NCI-H524 (cell line): ENCODE measurements at places on chromosomes 6 and 20.

DNA sequence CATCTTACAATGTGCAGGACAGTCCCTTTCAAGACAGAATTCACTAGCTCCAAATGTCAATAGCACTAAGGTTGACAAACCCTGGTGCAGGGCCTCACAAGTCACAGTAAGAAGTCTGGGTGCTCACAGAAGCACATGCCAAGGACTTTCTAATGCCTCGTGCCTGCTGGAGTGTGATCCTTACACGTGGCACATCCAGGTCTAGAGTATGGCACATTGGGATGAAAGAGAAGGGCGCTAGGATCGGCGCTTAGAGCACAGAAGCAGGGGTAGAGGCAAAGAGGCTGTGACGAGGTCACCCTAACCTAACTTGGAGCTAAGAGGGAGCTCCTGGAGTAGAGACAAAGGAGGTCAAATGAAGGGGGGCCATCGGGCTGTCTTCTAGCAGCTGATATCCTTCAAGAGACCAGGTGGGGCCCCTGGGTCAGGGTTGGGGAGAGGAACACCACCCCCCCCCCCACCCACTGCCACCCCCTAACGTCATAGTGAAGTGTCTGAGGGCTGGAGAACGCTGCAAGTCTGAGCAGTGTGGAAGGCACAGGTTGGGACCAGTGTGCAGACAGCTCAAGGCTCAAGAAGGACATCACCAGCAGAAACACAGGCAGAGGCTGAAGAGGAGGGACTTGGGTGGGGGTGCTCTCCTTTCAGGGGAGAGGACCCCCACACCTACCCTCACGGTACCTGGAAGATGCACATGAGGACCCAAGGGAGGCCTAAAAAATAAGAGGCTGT, 97.8 kb upstream of the MRPS10 start:
- no peak for DNase-seq

DNA sequence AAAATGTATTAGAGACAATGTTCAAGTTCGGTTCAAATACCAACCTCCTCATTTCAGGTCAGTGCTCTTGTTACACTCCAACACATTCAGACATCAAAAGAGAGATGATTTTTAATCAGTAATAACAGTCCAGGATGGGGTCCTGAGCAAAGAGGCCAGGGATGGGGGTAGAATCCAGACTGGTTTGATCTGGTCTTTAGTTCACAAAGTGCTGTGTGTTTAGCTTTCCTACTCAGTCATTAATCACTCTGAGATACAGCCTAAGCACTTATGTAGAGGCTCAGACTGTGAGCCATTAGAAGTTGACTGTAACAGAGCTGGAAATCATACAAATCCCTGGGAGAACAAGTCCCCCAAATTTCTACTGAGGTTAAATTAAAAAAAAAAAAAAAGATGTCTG, 241.6 kb downstream of the PTPRK start:
- no peak for DNase-seq

DNA sequence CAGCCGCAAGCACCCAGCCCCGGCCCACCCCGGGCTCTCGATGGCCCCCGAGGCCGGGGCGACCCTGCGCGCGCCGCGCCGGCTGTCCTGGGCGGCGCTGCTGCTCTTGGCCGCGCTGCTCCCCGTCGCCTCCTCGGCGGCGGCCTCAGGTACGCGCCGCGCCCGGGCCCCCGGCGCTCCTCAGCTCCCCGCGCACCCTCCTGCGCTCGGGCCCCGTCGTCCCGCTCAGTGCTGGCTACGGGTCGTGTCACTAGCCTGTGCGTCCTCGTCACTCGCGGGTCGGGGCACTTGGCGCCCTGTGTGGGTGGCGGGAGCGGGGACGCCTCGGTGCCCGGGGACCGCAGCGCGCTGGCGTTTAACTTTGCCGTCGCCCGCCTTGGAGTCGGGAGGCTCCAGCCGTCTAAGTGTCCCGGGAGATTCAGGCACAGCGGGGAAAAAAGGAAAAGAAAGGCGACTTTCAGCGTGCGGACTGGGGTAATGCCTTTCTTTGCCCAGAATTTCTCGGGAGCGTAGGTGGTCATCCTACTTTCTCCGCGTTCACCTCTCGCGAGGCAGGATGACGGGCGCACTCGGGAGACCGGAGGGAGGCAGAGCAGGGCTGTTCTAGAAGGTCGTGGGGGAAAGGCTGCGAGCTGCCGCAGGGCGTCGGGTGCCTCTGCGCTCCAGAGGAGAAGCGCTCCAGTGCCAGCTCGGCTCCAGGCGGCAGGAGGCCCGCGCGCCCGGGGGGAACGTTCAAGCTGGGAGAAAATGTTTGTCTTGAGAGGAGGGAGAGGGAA, 545 bp downstream of the FNDC1 start:
- peak; percentile 32 for DNase-seq

DNA sequence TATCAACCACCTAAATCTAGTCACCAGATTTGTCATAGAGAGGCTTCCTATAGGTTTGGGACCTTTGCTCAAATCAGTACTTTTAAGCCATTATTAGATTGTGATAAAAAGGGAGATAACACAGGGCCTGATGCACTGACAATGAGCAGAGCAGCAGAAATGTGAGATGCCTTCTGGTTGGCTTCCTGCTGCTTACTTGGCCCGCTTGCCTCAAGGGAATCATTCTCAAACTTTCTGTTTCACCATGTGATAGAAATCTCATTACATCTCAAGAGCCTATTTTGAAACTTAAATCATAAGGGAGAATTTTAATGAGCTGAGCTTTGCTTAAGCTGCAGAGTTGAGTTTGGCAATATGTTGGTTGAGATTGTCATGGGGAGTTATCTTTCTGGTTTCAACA, 606.0 kb downstream of the DHX35 start:
- DNase-seq = peak; percentile 54

GRCh38 chr6:5152460-5152859, 67.3 kb downstream of the PPP1R3G start:
- DNase-seq = no peak

DNA sequence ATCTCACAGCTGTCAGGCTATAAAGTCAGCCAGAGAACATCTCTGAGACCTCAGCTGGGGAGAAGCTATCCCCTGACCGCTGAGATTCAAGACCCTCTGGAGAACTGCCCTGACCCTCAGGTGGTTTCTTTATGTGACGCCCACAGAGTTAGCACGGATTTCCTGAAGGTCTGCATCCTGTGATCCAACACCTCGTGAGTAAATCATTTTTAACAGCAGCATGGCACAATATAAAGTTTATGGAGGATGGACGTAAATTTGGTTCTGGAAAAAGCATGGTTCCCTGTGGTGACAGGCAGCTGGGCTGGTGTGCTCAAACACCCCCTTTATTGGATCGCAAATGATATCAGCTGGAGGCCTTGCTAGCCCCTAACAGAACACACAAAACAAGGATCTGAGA, 25.3 kb upstream of the TRAF3IP2 start:
- DNase-seq = no peak

DNA sequence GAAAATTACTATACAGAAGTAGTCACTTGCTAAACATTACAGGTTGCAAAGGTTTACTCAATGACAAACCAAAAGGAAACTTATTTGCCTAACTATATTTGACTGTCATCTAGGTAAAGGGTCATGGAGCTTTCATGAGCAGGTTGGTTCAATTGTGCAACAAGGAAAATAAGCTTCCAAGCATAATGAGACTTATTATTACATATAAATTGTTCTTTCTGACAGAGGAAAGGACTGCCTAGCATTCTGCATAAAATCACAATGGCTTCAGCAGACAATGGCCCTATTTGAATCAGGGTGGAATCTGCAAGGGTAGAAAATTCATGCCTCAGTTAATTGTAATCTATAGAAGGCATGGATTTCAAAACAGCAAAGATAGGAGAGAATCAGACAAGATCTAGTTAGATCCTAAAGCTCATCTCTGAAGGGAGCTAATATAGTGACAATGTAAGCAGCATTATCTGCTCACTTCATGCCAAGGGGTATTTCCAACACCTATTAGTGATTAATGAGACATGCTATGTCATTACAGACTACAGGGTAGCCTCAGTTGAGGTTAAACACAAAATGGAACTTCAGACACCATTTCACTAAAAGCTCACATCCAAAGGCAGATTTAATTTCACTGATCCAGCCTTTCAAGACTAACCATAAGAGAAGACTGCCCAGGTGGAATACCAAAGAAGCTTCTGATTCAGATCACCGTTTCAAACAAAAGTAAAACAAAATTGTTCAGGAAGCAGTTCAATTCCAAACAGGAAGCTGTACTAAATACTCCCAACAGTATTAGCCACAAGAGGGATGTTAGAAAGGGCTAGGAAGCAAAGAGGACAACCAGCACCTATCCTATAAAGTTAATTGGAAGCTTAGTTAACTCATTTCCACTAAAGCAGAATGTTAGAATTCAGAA, 8.5 kb downstream of the STAU1 start:
- DNase-seq = no peak

DNA sequence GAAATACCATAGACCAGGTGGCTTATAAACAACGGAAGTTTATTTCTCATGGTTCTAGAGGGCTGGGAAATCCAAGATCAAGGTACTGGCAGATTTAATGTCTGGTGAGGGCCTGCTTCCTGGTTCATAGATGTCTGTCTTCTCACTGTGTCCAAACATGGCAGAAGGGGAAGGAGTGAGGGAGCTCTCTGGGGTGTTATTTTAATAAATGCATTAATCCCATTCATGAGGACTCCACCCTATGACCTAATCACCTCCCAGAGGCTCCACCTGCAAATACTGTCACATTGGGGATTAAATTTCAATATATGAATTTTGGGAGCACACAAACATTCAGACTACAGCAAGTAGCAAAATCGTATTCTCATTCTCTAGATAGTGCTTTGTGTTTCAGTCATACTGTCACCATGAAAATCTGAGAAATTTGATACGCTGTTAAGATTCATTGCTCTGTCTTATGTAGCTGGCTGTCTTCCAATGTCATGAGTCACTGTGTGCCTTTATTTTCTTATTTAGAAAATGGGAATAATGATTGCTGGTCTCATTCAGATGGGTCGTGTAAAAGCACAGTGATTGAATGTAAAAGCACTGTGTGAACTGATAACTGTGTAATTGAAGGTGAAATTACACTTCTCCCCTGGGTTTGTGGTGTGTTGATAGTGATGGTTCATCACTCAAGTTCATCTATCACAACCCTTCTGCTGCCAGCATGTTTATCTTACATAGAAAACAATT, 8.9 kb upstream of the ERVFRD-1 start:
- no peak for DNase-seq

DNA sequence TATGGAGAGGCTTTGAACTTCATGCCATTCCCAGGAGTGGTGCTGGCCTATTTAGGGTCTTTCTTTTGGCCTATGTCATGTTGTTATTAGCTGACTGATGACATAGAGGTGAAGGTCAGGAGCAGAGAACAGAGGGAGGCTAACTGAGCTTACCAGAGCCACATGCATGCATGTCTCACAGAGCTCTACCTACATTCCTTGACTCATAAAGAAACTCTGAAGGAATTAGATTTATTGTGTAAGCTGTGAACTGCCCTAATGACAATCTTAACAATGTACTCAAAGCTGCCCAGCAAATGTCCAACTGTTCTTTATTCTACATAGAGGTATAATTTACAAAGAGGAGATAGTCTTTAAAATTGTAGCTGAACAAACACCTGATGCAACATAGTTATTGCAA, 192.7 kb upstream of the CNR1 start:
- DNase-seq = no peak

DNA sequence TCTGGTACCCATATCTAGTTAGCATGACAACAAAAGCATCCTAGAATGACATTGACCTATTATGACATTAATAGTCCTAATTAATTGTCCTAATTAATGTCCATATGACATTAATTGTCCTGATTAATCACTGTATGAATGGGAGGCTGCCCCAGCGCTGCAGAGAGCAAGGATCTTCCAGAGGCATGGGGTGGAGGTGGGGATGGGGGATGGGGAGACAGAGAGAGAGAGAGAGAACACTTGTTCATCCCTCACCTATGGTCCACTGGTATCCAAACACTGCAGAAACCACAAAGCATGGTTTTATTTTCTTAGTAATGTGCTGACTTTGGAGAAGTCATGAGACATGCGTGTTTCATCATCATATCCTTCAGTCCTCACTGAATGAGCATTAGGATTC, 235.1 kb downstream of the FNDC1 start:
- no peak for DNase-seq

DNA sequence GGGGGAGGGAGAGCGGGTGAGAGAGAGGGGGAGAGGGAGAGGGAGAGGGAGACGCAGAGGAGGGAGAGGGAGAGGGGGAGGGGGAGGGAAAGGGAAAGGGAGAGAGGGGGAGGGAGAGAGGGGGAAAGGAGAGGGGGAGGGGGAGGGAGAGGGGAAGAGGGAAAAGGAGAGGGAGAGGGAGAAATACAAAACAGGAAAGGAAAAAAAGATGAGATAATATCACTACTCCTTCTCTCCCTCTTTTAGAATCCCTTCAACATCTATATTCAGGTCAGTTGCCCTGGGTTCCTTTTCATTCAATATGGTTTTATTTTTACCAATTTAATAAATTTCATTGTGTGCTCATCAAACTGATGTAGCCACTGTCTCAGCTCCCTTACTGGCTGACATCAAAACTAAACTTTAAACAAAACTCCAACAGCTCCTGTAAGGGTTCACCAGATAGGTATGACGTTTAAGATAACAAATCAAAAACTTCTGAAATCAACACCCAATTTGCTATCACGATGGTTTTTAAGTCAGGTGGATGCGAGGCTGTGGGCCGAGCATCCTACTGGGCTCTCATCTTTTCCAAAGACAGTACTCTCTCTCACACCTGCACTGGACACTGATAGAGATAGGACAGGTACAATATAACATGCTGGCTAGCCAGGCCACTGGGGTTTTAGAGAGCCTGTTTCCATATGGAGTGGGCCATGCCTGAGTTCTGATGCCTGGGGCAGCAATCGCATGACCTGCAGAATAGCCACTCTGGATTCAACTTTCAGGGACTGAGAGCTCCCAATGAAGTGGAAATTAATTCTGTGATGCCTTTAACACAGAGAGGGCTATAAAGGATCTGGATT, 99.5 kb downstream of the FYN start:
- DNase-seq = no peak

GRCh38 chr6:93799226-93799625, 379.9 kb upstream of the EPHA7 start:
- DNase-seq = no peak

- DNase-seq = peak; percentile 43
These were observed 143.0 kb downstream of the SAMD5 start for GRCh38 chr6:147651249-147652063.

- no peak for DNase-seq
These were observed 29.3 kb upstream of the CTAGE9 start for GRCh38 chr6:131740161-131740560.

DNA sequence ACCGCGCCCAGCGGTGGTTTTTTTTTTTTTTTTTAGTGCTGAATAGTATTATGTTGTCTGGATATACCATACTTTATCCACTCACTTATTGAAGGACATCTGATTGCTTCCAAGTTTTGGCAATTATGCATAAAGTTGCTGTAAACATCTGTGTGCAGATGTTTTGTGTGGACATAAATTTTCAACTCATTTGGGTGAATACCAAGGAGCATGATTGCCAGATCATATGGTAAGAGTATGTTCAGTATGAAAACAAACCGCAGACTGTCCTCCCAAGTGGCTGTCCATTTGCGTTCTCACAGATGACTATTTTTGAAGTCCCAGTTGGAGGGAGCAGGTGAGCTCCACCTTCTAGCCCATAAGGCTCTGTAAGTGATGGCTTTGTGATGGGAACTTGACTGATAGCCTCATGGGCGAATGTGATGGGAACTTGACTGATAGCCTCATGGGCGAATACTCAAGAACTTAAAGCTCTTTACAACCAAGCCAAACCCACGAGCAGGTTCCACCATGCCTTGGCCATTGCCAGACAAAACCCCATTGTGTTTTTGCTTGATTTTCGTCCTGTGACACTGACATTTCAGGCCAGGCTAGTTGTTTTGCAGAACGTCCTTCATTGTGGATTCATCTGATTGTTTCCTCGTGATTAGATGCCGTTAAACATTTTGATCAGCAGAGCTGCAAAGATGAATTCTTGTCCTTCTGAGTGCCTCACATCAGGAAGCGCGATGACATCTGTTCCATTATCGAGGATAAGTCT, 51.0 kb downstream of the ZBTB2 start:
- DNase-seq = no peak
